ENCODE measurements at places on chromosomes 1 and 21.

DNA sequence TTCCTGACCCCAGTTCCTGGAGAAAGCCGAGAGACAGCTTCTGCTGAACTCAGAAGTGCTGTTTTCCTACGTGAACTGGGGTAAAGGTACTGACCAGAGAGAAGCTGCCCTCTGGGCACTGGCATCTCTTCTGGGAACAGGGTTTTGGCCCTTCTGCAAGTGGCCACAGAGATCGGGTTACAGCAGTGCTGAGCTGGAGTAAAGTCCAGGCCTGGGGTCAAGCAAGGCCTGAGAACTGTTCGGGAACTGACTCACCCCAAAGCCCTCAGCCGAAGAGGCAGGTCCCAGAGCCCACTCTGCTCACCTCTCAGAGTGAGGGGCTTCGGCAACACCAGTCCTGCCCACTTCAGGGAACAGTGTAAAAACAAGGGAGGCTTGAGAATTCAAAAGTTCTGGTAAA, 177.2 kb upstream of the RUNX1 start:
- DNase-seq, result no peak

- DNase-seq, result peak; percentile 81
Observed at GRCh38 chr1:155086128-155086741, 7.6 kb downstream of the EFNA3 start.

GRCh38 chr1:3644273-3644672, 5.6 kb downstream of the WRAP73 start:
- DNase-seq, result no peak

GRCh38 chr1:6601923-6602668, 573 bp downstream of the KLHL21 start:
- DNase-seq, result peak; percentile 43

DNA sequence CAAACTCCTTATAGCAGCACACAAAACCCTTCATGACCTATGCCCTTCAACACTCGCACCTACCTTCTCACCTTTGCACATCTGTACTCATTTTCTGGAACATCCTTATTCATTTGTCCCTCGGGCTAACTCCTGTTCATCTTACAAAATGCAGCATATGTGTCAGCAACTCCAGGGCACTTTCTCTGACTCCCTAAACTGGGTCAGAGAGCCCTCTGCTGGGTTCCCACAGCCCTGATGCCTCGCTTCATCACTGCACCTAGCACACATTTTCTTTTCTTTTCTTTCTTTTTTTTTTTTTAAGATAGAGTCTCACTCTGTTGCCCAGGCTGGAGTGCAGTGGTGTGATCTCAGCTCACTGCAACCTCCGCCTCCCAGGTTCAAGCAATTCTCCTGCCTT, 54.0 kb downstream of the RAB3B start:
- DNase-seq, result no peak

DNA sequence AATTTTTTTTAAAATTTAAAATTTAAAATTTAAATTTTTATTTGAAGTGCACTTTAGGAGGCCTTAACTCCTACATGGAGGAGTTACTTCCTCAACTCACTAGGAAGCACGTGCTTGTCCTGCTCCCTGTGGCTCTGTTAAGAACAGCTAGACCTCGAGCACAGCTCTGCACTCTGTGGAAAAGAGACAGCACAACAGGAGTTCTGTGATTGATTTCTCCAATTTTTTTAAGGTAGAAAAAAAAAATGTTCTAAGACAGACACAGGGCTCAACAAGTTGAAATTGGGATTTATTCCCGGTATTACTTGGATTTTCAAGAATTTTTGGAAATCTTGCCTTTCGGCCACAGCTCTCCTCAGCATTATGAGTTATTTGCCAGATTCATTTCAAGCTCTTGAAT, 356.6 kb upstream of the LYPLAL1 start:
- no peak for DNase-seq

GRCh38 chr1:58303841-58304240, 242.7 kb downstream of the OMA1 start:
- no peak for DNase-seq

- no peak for DNase-seq
Observed at GRCh38 chr1:157360023-157360390, 192.3 kb downstream of the FCRL5 start.

DNA sequence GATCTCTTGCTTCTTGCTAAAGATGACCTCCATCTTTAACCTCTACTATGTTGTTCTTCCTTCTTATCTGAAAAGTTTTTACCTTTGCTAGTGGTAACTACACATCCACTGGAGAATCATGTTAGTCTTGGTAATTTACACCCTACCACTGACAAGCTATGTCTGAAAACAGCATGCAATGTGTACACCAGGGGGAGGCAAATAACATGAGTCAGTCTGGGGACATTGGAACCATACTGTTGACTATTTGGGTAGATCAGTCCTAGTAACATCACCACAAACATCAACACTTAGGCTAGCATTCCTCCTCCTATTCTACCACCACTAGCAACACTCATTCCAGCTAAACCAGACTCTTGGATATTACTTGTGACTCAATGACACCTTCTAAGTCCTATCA, 549.0 kb downstream of the KCNT2 start:
- DNase-seq, result no peak

- no peak for DNase-seq
Observed at GRCh38 chr1:31376375-31377134, 3.7 kb upstream of the FABP3 start.

- DNase-seq, result no peak
Observed at GRCh38 chr1:32779242-32779641, 37.9 kb downstream of the YARS1 start.

DNA sequence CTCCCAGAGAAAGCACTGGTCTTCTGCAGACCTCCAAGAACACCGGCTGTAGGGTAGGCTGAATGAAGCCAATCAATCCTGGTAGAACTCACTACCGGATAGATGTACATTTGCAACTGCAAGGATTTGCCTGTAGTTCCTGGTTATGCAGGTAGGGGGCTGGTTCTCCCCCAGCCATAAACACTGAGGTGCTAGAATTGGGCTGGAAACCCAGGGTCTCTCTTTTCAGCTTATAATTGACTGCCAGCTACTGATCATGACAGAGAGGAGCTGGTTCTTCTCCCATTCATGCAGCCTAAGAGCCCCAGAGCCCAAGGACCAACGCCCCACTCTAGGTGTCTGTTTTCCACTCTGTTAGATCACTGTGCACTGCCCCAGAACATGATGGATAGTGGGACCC, 21.5 kb upstream of the MTARC2 start:
- DNase-seq, result no peak

DNA sequence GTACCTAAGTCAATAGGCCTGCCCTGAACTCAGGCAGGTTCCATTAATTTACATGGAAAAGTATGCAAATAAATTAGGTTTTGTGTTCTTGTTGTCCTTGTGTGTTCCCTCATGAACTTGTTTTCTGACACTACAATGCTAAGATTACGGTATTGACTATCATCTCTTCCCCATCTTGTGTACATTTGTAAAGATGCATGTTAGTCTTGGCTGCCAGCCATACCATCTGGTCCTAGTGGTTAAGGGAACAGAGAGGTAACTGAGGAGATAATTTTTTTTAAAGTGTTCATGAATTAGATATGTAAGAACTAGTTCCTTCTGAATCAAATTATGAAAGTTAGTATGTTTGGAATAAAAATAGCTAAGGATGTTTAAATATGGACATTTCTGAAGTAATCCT, 167.6 kb upstream of the ADAMTS5 start:
- no peak for DNase-seq

- DNase-seq, result no peak
Observed at GRCh38 chr1:230568676-230569075, 73.6 kb upstream of the COG2 start.

DNA sequence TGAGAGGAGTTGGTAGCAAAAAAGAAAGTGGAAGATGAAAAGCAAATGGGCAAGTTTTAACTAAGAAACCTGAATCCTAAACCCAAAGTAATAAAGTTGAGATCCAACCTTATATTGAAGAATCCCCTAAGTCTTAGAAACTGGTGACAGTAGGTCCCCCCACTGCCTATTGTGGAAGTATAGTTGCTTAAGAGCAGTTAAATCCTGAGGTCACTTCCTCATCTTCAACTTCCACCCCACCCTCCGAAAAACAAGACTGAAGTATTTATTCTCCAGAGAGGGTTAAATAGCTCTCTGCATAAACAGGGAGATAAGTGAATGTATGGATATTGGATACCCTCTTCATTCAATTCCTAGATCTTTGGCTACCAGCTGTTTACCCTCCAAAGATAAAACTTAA, 3.3 kb upstream of the DSTYK start:
- DNase-seq, result no peak

- DNase-seq, result no peak
Observed at GRCh38 chr1:198672124-198672523, 33.3 kb downstream of the PTPRC start.

DNA sequence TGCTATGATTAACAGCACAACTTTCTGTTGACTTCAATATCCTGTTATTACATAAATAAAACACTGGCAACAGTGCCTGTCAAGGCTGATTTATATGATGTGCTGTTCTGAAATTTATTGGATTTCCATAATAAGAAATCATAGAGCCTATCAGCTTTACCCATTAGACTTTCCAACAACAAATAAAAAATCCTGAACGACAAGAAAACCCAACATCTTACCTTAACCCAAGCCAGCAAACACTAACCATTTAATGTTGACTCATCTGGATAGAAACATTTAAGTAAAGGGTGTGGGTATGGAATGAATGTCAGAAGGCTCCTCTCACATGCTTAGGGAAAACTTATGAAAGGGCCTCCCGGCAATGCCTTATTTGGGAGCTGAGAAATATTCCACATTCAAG, 165.1 kb downstream of the SLC45A1 start:
- DNase-seq, result no peak

- DNase-seq, result no peak
Observed at GRCh38 chr1:233269656-233270055, 25.9 kb downstream of the PCNX2 start.

GRCh38 chr1:14778898-14779865, 180.7 kb downstream of the KAZN start:
- DNase-seq, result peak; percentile 18

DNA sequence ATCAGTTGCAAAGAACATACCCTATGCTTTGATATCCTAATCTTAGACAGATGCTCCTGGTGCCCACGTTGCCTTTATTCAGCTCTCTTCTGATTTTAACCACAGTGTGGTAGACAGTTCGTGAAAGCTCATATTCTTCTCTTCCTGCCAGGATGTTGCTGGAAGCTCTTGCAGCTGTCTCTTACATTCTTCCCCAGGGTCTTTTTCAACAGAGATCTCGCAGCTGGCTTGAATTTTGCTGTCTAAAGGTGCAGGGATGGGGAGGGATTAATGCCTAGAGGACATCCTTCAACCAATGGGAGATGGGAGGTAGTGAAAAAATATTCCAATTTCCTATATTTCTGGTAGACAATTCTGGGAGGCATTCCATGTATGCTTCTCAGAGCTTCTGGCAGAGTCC, 150.0 kb upstream of the APP start:
- no peak for DNase-seq

GRCh38 chr1:24903011-24903461, 27.0 kb downstream of the RUNX3 start:
- no peak for DNase-seq

DNA sequence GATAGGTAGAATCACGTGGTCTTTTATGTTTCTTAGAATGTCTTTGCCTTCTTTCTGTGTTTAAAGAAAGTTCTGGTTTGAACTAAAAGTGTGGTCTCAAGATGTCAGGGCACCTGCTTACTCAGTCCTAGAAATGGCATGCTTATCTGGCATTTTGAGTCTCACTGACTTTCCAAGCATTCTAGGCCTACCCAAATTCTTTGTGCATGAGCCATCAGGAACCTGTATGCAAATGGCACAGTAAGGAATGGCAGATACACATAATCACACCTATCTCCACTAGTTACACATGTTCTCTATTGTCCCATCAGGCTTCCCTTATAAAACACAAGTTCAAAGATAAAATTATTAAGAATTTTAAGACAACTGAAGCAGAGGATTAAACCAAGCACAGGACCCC, 29.5 kb upstream of the CLCA4 start:
- DNase-seq, result no peak
